CD4-positive, alpha-beta T cell treated with Interleukin-6 for 4 hours (primary cell): ENCODE measurements at places on chromosomes 1 and 21.

GRCh38 chr1:2567083-2567679 lies 11.0 kb downstream of the TNFRSF14 start:
- DNase-seq, result no peak

DNA sequence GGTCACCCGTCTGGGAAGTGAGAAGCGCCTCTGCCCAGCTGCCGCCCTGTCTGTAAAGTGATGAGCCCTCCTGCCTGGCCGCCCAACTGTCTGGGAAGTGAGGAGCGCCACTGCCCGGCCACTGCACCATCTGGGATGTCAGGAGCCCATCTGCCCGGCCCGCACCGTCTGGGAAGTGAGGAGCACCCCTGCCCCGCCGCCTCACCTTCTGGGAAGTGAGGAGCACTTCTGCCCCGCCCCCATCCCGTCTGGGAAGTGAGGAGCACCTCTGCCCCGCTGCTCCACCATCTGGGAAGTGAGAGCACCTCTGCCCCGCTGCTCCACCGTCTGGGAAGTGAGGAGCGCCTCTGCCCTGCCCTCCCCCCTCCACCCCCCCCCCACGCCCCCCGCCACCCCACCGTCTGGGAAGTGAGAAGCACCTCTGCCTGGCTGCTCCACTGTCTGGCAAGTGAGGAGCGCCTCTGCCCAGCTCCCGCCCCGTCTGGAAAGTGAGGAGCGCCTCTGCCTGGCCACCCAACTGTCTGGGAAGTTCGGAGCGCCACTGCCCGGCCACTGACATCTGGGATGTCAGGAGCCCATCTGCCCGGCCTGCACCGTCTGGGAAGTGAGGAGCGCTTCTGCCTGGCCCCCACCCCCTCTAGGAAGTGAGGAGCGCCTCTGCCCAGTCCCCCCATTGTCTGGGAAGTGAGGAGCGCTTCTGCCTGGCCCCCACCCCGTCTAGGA lies 4.5 kb upstream of the ZZZ3 start:
- DNase-seq, result no peak

DNA sequence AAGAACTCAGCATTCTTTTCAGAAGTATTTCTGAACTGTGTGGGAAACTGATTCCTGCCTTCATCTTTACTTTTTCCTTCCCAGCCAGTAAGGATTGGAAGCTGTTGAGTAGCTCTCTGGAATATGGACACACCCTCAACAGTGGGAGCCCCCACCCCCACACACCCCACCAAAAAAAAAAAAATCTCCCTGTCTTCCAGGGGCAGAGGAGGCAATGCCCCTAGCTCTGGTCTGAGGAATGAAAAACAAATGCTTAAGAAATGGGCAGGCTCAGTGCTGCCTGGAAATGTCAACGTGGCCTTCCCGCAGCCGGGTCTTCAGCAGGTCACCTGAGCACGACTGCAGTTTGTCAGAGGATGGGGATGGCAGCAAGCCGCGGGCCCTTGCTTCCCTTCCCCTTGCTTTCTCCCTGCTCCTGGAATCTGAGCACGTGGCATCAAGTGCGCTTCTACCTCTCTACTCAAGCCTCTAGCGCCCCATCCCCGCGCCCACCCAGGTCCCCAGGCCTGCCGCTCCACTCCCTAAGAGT lies 479 bp downstream of the RGS16 start:
- DNase-seq, result no peak

- no peak for DNase-seq
These were observed 11.2 kb downstream of the RGL1 start for GRCh38 chr1:183816110-183816509.

DNA sequence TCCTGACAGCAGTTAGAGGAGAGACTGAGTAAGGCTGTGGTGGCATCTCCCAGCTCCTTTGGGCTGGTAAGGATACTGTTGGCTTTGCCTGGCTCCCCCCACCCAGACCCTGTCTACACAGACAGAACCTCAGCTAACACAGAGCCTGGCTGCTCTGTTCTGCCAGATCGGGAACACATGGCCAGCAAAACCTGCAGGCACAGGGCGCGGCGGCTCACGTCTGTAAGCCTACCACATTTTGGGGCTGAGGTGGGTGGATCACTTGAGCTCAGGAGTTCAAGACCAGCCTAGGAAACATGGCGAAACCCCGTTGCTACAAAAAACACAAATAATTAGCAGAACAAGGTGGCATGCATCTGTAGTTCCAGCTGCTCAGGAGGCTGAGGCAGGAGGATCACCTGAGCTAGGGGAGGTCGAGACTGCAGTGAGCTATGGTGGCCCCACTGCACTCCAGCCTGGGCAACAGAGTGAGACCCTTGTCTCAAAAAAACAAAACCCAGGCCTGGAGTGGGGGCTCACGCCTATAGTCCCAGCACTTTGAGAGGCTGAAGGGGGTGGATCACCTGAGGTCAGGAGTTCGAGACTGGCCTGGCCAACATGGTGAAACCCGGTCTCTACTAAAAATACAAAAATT lies 6.7 kb downstream of the CSTB start:
- DNase-seq, result no peak
